CD4-positive, CD25-positive, alpha-beta regulatory T cell (primary cell): ENCODE measurements at places on chromosomes 7 and 10. TPM values are rescaled to one million over a fixed set of nuclear protein-coding genes. Genes with fewer than 3 reads are reported as not detected.

- no peak for DNase-seq
Measured at GRCh38 chr7:130134106-130134636, 63.8 kb downstream of the KLHDC10 start.

DNA sequence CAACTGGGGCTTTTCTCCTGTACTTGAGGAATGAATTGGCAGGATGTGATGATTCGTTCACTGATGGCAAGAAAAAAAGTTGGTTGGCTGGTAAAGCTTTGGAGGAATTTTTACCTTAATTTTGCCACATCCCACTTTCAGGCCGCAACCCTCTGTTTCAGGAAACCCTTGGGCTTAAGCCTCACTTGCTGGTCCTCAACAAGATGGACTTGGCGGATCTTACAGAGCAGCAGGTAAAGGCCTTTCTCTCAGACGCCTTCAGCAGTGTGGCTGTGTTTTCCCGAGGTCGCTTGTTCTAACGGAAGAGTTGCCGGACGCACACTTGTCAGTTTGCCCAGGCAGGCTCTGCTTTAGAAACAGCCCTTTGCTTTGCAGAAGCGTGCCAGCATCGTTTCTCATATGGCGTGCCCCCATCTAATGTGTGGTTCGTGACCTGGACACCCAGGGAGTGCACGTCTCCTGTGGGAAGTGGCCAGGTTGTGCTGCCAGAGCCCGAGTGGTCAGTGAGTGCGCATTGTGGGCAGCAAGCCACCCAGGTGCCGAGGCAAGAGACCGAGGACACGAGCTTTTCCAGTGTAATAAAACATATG is 2.2 kb downstream of the MTG1 start:
- no peak for DNase-seq

GRCh38 chr7:157793973-157794745 is 457.4 kb downstream of the DNAJB6 start:
- DNase-seq = no peak

- DNase-seq = no peak
Measured at GRCh38 chr10:121497513-121498470, 100.5 kb downstream of the FGFR2 start.

- DNase-seq = no peak
Measured at GRCh38 chr10:70284542-70285475, 1.0 kb upstream of the NPFFR1 start.

GRCh38 chr10:79356104-79356503 is 8.8 kb downstream of the PPIF start:
- no peak for DNase-seq

DNA sequence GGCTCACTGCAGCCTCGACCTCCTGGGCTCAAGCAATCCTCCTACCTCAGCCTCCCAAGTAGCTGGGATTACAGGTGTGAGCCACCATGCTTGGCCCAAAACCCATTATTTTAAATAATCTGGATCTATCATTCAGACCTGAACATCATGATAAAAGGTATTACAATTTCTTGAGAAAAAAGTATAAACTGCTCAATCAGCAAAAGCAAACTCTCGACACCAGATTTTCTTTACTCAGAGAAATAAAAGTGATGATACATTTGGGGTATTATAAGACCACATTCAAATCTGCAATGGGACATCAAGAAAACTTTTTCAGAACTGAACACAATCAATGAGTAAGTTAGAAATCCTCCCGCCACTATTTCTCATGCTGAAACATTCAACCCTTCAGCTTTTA is 41.2 kb downstream of the JMJD1C start:
- no peak for DNase-seq

DNA sequence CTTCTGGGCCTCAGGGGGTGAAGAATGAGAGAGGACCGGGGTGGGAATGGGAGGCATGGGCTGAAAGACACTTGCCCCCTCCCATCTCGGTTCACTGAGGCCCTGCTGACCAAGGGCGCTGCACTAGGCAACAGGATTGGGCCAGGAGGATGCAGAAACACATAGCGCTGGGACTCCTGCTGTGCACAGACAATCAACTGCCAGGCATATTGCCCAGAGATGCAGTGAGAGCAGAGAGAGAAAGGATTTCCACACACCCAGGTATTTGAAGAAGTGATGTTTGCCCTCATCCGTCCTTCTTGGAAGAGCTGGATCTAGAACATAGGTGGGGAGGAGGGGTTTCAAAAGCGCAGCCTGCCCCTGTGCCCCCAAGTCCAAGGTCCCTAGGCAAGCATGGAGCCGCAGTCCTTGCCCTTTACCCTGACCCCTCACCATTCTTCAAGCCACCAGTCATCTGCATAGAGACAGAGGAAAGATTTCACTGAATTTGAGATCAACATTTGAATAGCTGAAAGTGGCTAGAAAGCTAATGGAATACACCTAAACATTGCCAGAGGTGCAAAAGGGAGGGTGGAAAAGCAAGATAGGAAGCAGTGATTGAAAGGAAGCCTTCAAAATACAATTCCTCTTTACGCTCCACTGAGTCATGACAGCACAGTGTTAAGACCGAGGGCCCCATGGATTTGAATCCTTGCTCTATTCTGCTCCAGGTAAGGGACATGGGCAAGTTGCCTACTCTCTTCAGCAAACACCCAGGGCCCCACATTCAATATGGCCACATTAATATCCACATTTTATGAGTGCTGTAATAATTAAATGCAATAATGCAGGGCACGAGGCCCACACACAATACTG is 44.2 kb upstream of the TNS3 start:
- DNase-seq = no peak

- no peak for DNase-seq
Measured at GRCh38 chr7:84536271-84536870, 341.8 kb upstream of the SEMA3A start.

DNA sequence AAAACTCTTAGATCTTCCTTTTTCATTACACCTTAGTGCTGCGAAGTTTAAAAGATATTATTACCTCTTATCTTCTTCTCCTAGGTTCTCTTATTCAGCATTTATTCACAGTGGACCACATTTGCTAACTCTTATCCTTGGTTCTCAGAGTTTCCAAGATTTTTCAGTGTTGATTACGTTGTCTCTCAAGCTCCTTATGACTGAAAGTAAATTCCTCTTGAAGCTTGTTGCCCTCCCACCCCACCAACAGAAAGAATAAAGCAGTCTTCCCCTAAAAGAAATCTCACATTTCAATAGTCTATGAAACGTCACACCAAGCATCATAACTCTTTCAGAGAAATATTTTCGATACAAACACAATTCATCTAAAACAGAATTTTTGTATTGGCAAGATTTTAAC is 362.5 kb downstream of the MAGI2 start:
- no peak for DNase-seq

- DNase-seq = no peak
Measured at GRCh38 chr10:77514870-77515269, 122.7 kb downstream of the KCNMA1 start.

GRCh38 chr7:157693071-157693520 is 356.3 kb downstream of the DNAJB6 start:
- DNase-seq = no peak

GRCh38 chr7:155852426-155853301 is 40.4 kb upstream of the SHH start:
- no peak for DNase-seq

- no peak for DNase-seq
Measured at GRCh38 chr10:6364893-6365292, 162.2 kb downstream of the PFKFB3 start.

- DNase-seq = no peak
Measured at GRCh38 chr7:70097645-70098044, 499.4 kb downstream of the AUTS2 start.

DNA sequence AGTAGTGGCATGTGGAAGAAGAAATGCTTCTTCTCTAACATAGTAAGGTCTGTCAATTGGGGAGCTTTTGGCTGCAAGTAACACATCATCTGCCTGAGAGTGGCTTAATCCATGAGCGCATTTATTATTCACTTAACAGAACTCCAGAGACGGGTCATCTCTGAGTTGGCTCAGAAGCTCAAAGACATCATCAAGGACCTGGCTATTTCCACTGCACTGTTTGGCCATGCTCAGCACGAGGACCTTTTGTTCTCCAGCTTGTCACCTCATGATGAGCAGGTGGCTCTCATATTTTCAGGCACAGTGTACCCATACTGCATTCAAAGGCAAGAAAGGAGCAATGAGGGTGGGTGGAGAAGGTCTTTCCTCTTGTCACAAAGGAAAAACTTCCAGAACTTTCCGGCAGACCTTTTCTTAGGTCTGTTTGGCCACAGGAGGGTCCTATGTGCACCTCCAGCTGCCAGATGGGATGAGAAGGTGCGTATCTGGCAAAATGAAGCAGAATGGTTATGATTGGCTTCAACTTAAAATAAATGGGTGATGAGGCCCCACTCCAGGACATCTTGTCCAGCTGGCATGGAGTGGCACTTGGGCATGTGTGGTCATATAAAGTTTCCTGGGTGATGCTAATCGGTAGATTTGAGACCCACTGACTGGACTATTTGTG is 55.6 kb upstream of the SHH start:
- DNase-seq = no peak

DNA sequence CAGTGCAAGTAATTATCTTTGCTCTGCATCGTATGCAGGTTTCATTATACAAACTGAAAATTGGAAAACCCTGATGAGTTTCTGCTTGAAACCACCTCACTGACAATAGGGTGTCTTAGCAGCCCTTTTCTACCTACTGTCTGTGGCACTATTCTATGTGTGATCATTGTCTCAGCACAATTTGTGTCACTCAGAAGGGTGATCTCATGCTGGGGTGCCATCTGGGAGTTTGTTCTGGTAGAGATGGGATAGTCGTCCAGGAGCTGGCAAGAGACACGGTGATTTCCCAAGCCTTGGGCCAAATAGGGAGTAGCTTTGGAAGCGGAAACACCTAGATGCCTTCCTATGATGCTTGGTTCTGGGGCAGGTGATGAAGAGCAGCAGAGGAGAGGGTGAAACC is 186.3 kb downstream of the FRMD4A start:
- DNase-seq = no peak

Gene HTR5A
- not detected for total RNA-seq
